Stimulated activated CD4-positive, alpha-beta T cell treated with anti-CD3 and anti-CD28 coated beads, Interleukin-4, amount 100 ng/mL, for 1 hour (primary cell): ENCODE measurements at places on chromosomes 5 and 9.
A peak's percentile ranks its signal among the peaks of the same experiment; 100 is the strongest.

- DNase-seq: no peak
Observed at GRCh38 chr9:81224166-81225081, 464.9 kb downstream of the TLE1 start.

DNA sequence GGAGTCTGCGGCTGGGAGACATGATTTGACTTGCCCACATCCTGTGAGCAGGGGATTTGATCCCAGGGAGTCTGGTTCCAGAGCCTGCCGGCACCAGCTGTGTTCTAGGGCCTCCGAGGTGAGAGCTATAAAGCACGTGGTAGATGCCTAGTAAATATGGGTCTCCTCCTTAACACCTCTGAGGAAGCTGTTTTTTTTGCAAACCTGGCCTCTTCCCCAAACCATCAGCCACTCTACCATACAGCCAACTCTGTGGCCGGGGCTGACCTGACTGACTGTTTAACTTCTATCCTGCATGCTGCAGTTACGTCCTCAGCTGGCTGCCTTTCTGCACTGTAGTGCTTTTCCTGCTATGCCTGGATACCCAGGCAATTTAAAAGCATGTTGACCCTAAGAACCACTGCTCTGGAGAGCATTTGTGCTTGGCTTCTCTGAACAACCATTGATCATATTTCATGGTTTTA is 220.5 kb downstream of the SLIT3 start:
- DNase-seq: no peak

DNA sequence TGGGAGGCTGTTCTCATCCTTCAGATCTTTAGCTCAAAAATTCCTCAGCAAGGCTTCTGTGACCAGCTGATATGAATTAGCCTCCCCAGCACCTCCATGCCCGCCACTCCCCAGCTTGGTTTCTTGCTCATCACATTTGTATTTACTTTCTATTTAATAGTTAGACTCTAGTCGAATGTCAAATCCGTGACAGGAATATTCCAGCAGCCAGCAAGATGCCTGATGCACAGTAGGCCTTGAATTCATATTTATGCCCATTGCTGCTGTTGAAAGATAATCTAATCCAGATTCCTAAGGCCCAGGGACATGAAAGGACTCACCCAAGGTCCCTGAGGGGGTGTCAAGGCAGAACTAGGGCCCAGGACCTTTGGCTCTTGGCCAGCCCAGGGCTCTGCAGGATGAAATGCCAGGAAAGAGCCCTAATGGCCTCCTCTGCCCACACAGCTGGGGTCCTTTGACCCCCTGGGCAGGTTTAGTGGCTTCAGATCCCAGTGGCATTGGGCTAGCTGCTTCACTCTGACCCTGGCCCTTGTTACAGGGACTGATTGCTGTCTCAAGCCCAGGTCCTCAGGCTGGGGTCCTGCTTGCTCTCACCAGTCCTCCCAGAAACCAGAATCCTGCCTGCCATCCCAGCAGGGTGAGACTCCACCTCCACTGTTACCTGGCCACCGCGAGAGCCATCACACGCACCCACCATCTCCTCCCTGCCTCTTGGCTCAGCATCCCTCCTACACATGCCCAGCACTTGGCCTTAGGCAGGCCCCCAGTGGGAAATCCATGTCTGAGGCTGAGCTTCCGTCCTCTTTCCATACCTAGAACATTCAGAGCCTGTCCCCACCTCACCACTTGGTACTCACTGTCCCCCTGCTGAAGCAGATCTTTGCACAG is 7.3 kb downstream of the CSF1R start:
- DNase-seq: no peak

- no peak for DNase-seq
Observed at GRCh38 chr9:124781967-124782660, 5.2 kb downstream of the OLFML2A start.

DNA sequence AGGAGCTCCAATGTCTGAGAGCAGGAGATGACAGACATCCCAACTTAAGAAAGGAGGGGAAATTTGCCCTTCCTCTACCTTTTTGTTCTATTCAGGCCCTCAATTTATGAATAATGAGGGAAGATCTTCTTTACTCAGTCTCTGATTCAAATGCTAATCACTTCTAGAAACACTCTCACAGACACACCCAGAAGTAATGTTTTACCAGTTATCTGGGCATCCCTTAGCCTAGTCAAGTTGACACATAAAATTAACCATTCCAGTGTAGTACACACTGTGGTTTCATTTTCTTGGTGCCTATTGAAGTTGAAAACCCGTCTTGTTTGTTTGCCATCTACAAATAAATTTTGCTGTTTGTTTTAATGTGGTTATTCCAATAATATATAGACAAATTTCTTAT is 167.6 kb downstream of the PCSK1 start:
- DNase-seq: no peak

GRCh38 chr9:114911167-114911821 is 19.1 kb downstream of the TNFSF8 start:
- DNase-seq: no peak

- DNase-seq: no peak
Observed at GRCh38 chr9:19728101-19728500, 60.7 kb downstream of the SLC24A2 start.

GRCh38 chr9:133356391-133357091 is at the start of the genes SURF1 and SURF2:
SURF1 (minus strand) TSS chr9:133356487; CDS start chr9:133356453, 34 bp downstream.
SURF2 (plus strand) TSS chr9:133356550; CDS start chr9:133356593, 43 bp downstream.
- DNase-seq: peak; percentile 95

DNA sequence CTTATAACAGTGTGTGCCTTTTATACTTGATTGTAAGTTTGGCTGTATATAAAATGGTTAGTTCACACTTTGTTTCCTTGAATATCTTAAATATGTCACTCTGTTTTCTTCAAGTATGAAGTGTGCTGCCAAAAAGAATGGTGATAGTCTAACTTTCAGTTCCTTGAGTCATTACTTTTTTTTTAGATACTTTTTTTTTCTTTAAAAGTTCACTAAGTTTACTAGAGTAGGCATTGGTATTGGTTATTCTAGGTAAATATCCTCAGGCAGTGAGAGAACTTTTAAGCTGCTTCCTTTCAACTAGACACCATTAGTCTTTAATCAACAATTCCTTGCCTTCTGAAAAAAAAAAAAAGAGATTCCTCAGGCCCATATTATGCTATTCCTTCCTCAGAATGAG is 41.9 kb downstream of the SPEF2 start:
- DNase-seq: no peak

GRCh38 chr5:67027171-67027570 is 169.4 kb downstream of the CD180 start:
- no peak for DNase-seq

DNA sequence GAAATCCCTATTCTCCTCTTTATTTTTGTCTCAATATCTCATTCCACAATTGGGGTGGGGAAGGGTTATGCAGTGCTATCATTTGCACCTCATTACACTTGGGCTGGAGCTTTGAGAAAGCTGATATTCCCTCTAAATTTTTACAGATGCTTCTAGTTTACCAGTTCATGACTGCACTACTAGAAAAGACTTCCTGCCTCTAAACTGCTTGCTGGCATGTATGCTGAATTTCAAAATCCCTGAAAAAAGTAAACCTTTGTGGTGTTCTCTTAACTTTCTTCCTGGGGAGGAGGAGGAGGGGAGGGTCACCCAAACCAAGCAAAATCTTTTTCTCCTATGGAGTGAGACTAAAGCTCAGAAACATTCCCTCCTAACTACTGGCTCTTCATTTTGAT is 45.1 kb downstream of the BNC2 start:
- no peak for DNase-seq

DNA sequence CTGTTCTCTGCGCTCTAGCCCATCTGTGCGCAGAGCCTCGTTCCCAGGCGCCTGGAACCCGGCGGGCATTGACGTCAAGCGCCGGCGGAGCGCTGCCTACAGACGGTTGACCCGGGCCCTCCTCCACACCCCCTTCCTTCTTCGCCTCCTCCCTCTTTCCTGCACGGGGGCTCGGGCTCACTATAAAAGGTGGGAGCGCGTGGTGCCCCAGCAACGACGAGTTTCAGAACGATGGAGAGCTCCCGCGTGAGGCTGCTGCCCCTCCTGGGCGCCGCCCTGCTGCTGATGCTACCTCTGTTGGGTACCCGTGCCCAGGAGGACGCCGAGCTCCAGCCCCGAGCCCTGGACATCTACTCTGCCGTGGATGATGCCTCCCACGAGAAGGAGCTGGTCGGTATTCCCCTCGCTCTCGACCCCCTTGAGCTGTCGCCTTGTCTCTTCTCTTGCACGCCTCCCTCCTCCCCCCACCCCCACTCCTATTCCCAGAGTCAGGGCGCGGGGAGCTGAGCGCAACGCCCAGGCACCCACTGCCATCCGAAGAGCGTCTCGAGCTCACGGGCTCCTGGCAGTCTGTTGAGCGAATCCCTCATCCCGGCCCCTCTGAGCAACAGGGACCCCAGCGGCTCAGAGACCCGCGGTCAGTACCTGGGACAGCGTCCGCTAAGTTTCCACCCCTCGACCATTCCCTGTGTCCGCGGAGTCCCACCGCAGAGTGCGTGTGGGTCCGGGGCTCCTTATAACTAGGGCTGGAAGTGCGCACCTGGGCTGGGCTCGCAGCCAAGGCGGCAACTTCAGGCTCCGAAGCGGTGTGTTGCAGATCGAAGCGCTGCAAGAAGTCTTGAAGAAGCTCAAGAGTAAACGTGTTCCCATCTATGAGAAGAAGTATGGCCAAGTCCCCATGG is at the start of gene CARTPT:
Gene CARTPT (plus strand): TSS at position 213 of the 902 bp plus-strand sequence. CDS start 19 bp downstream, at position 232.
- no peak for DNase-seq

DNA sequence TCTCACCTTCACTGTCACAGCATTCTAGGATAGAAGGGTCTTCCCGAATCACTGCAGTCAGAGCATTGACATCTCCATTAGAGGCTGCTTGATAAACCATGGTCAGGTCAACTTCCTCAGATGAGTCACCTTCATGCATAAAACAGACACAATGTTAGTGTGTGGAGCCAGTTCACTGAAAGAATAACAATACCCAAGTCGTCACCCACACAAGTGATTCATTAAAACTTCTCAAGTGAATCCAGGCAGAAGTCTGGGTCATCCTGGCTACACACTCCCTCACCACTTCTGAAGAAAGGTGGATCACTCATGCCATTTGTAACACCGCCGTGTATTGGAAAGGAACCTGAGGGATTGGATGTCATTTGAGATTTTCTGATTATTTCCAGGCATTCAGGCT is 49.6 kb downstream of the ANKRD55 start:
- DNase-seq: no peak

DNA sequence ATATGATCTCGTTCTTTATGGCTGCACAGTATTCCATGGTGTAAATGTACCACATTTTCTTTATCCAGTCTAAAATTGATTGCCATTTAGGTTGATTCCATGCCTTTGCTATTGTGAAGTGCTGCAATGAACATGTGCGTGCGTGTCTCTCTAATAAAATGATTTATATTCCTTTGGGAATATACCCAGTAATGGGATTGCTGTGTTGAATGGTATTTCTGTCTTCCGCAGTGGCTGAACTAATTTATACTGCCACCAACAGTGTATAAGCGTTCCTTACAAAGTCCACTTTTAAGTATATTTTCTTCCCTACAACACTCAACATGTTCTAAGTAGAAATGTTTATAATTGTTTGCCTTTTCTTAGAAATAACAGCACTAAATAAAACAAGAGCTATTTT is 521.9 kb downstream of the DTWD2 start:
- DNase-seq: no peak

DNA sequence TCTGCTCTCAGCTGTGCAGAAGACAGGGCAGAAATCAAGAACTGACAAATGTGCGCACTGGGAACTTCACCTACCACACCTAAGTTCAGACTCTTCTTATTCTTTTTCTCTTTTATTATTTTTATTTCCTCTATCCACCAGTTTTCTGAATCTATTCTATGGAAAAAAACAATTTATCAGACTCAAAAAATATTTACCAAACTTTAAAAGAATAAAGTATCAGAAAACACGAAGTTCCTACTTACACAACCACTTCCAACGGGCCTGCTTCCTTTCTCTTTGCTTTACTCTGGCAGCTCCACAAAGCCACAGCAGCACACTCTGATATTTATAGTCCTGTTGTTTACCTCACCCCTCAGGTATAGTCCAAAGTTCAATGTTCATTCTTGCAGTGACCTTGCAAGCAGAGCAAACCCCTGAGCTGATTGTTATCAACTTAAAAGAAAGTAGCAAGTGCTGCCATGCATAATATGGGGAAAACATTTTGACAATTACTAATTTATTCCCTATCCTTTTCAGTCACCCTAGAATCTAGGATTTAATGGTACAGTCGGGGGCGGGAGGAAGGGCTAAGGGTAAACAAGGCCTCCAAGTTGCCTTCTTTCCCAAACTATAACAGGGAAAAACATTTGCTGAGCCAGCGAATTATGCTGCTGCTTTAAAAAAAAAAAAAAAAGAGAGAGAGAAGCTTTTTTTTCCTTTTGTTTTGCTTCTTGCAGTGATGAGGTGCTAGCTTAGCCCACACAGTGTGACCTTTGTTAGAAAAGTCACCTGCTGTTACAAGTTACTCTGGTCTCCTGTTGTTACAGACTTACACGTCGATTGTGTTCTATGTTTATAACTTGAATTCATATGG is at the start of gene SELENOP:
Gene SELENOP (minus strand): TSS at position 302 of the 856 bp plus-strand sequence. CDS start 3,539 bp downstream, outside the sequence.
- DNase-seq: no peak

- DNase-seq: no peak
Observed at GRCh38 chr5:39547553-39548154, 122.9 kb upstream of the DAB2 start.

GRCh38 chr9:100465761-100466160 is 7.2 kb upstream of the TMEFF1 start:
- DNase-seq: no peak

GRCh38 chr9:37953206-37953774 is 49.4 kb upstream of the SLC25A51 start:
- no peak for DNase-seq

- no peak for DNase-seq
Observed at GRCh38 chr5:90168399-90168798, 241.2 kb downstream of the CETN3 start.

GRCh38 chr5:93724791-93725190 is 16.6 kb downstream of the POU5F2 start:
- no peak for DNase-seq

- no peak for DNase-seq
Observed at GRCh38 chr9:136020671-136021070, 59.5 kb upstream of the UBAC1 start.

DNA sequence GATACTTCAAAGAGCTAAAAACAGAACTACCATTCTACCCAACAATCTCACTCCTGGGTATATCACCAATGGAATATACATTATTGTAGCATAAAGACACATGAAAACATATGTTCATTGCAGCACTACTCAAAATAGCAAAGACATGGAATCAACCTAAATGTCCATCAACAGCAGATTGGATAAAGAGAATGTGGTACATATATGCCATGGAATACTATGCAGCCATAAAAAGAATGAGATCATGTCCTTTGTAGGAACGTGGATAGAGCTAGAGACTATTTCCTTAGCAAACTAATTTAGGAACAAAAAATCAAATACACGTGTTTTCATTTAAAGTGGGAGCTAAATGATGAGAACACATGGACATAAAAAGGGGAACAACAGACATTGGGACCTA is 247.9 kb upstream of the VLDLR start:
- DNase-seq: no peak

GRCh38 chr5:59673438-59674058 is 220.0 kb downstream of the PDE4D start:
- no peak for DNase-seq
